ENCODE measurements at places on chromosomes 1 and 21.

- no peak for DNase-seq
Observed at GRCh38 chr1:15627343-15627988, 10.2 kb downstream of the DDI2 start.

- no peak for DNase-seq
Observed at GRCh38 chr1:99062192-99062591, 57.5 kb upstream of the PLPPR5 start.

GRCh38 chr1:150692720-150693119 is 4.2 kb downstream of the GOLPH3L start:
- no peak for DNase-seq

DNA sequence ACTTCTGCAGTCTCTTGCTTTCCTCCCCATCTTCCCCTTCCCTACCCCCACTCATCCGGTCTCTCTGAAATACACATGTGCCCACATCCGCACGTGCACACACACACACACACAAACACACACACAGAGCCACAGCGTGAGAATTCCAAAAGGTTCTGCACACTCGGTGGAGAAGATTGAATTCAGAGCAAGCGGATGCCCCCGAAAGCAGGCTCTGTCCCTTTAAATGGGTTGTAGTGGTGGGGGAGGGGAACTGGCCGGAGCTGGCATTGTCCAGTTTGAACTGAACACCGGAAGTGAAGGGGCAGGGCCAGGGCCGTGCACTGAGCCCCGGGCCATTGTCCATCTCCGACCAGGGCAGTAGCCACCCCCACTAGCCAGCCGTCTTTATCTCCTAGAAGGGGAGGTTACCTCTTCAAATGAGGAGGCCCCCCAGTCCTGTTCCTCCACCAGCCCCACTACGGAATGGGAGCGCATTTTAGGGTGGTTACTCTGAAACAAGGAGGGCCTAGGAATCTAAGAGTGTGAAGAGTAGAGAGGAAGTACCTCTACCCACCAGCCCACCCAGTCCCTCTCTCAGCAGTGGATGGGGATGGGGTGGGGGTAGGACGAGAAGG is 1.3 kb upstream of the LIN28A start:
- DNase-seq = no peak

GRCh38 chr21:19844334-19844733 is 1153.9 kb upstream of the NCAM2 start:
- DNase-seq = no peak

- DNase-seq = no peak
Observed at GRCh38 chr21:31913182-31913608, 40.4 kb downstream of the HUNK start.

DNA sequence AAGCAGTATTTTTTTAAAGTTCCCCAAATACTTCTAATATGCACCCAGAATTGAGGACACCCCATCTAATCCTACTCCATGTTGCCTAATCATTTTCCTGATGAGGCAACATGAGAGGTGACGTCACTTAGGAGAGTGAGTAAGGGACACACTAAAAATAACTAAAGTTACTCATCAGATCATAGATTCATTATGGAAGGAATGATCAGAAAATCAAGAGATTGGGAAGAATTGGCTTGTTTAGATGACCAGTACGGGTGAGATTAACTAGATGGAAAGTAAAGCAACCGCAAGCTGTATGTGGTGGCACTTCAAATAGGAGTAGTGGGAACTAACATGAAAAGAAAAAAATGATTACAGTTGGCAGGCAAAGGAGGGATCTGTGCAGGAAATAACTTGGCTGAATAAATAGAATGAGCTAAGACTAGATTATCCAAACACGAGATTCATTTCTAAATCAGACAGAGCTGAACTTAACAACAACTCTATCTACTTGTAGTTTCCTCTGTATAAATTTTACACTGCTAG is 61.4 kb upstream of the CXADR start:
- DNase-seq = no peak

DNA sequence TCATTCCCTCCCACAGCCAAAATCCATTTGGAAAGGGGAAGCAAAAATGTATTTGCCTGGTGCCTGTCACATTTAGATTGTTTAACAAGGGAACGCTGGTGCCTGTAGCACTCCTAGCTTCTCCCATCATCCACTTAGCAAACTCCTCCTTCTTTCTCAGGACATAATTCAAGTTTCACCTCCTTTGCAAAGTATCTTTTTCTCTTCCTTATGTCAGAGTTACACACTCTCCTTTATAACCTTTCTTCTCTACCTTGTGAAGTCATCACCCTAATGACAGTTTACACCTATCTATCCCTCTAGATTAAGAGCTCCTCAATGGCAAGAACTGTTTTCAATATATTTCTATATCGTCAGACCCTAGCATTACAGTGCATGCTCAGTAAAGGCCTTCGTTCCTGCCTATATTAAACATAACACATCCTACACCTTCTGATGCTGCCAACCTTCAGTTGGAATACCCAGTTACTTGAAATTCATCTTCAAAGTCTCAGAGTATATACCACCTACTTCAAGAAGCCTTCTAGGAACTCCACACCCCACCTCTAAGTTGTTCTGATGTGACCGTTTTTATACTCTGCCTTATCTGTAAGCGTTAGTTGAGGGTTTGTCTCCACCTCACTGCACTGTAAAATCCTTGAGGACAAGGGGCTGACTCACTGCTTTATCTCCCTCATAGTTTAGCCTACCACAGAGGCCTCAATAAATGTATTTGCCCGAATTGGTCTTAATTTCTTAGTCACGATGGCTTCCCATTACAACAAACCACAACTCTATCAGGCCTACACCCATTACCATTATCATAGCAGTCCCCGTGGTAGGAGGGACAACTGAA is 1.0 kb upstream of the EPS15 start:
- DNase-seq = no peak

GRCh38 chr1:90000934-90001676 is 6.2 kb downstream of the ZNF326 start:
- DNase-seq = no peak

GRCh38 chr1:93556291-93556690 is 108.4 kb downstream of the FNBP1L start:
- DNase-seq = no peak

DNA sequence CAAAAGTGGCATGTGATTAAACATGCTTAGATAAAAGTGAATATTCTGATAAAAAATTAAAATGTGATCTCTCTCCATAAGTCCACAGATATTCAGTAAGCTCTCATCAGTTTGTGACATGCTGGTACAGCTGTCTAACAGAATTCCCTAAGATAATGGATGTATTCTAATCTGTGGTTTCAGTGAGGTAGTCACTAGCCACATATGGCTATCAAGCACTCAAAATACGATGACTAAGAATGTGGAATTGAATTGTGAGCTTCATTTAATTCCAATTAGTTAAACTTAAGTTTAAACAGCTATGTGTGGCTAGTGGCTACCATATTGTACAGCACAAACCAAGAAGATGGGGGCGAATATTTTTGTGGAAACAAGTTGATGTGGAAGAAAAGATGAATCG is 4.1 kb upstream of the REG4 start:
- DNase-seq = no peak

- DNase-seq = no peak
Observed at GRCh38 chr1:201376464-201377374, 761 bp downstream of the TNNT2 start.

DNA sequence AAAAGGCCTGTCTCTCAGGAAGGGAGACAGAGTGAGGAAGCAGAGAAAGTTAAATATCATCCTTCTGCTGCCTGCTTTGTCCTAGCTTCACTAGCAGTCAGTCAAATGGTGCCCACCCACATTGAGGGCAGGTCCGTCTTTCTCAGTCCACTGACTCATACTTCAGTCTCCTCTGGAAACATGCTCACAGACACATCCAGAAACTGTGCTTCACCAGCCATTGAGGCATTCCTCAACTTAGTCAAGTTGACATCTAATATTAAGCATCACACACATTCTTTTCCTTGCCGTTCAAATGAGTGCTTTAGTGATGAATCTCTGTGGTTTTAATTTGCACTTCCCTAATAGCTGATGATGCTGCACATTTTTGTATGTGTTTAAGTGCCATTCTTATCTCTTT is 777.8 kb upstream of the PRMT6 start:
- no peak for DNase-seq

- DNase-seq = no peak
Observed at GRCh38 chr1:44576456-44577150, 97.7 kb downstream of the TMEM53 start.

DNA sequence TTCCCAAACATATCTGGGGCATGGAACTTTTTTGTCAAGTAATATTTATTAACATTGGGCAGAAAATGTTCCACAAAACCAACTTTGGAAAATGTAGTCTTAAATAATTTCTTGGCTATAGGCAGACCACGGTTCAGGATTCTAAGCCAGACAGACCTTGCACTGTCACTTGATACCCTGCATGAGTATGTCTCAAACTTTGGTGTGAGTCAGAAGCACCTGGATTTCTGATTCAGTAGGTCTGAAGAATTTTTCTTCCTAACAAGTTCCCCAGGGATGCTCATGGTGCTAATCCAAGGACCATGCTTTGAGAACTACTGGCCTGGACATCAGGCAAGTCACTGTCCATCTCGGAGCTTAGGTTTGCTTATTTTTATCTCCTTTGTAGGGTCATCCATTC is 562.0 kb downstream of the PLPP3 start:
- no peak for DNase-seq

DNA sequence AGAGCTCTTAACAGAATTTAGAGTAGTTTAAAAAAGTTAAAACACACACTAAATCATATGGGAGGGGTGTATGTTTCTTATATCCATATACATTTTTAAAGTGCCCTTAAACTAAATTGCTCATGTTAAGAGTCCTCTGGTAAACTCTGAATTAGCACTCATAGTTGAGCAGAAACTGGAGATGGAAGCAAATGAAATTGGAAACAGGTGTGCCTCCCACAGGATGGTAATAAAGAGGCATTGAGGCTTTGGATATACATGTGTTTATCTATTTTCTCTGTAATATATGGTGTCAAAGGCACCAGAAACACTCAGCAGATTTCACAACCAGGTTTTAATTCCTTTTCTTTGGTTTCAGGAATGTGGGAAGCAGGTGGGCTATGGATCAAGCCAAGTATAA is 188.6 kb downstream of the HS2ST1 start:
- DNase-seq = no peak

- DNase-seq = no peak
Observed at GRCh38 chr1:89383185-89383584, 19.3 kb downstream of the GBP6 start.

DNA sequence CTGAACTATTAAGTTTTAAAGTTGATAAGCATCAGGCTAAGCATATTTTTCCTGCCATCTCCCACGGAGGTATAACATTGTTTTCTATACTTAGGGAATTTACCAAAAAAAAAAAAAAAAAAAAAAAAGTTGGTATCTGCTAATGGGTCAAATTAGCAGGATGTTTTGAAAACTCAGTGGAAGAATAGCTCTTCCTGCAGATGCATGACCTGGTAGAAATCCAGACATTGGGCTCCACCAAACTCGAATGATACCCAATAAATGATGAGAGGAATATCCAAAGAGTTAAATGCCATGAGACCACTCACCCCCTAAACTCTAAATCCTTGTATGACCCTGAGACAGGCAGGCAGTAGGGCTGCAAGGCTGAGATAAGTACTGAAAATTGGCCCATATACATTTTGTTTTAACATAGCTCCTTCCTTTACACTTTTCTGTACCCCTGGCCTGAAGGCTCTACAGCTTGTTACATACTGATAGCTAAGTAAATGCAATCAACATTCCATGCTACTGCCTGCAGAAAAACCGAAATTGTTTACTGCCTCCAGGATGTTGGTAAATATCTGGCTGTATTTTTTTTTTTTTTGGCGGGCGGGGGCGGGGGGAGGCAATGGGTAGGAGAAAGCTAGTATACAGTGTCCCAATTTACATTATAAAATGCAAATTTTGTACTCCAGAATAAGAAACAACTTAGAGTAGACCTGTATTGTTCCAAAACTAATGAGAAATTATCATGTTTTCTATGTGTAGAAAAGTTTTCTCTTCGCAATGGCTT is 57.6 kb downstream of the NFIA start:
- no peak for DNase-seq

DNA sequence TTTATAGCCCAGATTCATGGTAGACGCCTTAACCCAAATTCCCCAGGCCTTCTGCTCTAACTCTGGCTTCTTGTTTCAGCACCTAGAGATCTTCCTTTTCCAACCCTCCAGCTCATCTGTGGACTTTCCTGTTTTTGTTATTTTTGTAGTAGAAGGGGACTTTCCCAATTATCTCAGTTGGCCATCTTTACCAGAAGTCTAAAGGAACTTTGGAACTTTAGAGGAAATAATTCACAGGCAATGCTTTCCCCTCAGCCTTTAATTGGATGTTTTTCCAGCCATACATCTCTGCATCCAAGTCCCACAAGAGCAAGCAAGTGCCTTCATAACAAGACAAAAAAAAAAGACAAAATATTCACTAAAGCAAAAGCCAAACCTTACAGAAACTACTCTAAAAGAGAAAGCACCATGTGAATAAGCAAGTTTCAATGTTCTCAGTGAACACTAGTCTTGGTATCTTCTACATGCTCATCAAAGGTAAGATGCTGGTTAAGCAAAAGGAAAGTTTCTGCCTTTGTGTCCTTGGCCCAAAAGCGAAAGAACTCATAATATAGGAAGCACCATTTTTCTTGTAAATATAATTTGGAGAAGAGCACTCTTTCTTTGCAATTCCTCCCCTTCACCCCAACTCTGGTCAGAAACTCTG is 377.3 kb downstream of the SETD4 start:
- no peak for DNase-seq

- no peak for DNase-seq
Observed at GRCh38 chr21:37206496-37206895, 60.6 kb downstream of the VPS26C start.

DNA sequence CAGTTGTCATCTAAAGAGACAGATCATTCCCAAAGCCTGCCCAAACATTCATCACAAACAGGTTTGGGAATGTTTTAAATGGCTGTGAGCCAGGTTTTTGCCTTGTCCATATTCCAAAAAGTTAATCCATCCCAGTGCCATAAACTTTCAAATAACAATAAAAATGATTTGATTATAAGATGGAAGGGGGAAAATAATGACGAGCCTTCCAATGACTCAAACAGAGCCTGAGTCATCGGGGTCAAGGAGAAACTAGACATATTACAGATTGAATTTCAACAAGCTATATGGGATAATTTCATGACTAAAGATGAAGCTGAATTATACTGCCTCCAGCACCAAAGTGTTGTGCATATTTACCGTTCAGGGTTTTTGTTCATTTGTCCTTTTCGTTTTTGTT is 195.8 kb upstream of the PKN2 start:
- DNase-seq = no peak

- DNase-seq = no peak
Observed at GRCh38 chr1:32250893-32251716, at the start of gene LCK. LCK (plus strand) TSS chr1:32251265; CDS start chr1:32274330, 23,065 bp downstream.
